Esophagus squamous epithelium (tissue), 5 donors: ENCODE measurements at places on chromosomes 3 and 15.

GRCh38 chr3:150239766-150240165 lies 168.3 kb upstream of the TSC22D2 start:
- no peak for DNase-seq

DNA sequence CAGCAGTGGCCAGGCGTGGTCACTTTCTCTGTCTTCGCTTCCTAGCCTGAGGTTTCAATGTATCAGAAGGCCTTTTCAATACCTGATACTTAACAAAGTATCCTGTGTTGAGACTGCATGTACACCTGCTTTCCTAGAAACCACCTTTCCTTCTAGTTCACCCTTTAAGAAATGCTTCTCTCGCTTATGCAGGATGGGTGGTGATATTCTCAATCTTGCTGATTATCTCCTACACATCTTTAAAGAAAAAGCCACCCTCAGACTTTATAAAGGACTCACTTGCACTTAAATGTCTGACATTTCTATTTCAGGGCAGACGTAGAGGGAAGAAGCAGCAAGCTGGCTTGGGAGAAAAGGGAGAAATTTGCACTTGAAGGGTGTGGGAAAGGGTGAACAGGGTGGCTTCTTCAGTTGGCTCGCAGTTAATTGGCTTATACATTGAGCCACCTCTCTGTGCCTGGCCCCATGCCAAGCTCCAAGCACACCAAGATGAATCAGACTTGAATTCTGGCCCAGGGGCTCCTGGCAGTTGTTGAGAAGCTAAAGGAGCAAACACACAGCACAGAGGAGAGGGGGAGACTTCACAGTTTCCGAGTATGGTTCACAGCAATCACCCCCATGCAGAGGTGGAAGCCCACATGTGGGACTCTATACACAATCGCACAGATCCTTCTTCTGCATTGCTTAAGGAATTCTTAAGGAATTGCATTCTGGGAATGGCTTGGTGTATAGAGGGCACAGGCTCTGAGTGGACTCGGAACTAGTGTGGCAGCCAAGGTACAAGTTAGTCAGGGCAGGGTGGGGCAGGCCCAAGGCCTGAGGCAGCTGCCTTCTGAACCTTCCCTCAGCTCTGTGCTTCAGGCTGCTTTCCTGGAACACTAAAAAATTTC lies 1.3 kb downstream of the ARL6IP5 start:
- peak; percentile 11 for DNase-seq

- peak; percentile 1 for DNase-seq
Observed at GRCh38 chr3:17151598-17152373, 267.0 kb downstream of the PLCL2 start.

GRCh38 chr3:120245386-120245785 lies 39.6 kb downstream of the GPR156 start:
- no peak for DNase-seq

- no peak for DNase-seq
Observed at GRCh38 chr3:158167737-158168557, 58.1 kb downstream of the RSRC1 start.

DNA sequence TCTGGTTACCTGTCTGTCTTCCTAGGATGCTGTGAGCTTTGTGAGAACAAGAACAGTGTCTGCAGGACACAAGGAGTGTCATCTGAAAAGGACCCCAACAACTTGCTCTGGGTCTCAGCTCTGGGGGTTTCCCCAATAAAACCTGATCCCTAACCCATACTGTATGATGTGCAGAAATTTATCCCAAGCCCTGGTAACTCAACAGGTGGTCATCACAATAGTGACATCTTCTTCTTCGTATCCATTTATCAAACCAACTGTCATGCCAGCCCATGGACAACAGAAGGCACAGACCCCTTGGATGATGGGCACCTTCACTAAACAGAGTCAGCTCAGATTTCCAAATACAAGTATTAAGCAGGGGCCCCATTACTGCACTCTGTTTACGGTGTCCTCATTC lies 127.5 kb downstream of the UACA start:
- DNase-seq: no peak

- DNase-seq: no peak
Observed at GRCh38 chr3:179428876-179429548, 22.3 kb downstream of the GNB4 start.

DNA sequence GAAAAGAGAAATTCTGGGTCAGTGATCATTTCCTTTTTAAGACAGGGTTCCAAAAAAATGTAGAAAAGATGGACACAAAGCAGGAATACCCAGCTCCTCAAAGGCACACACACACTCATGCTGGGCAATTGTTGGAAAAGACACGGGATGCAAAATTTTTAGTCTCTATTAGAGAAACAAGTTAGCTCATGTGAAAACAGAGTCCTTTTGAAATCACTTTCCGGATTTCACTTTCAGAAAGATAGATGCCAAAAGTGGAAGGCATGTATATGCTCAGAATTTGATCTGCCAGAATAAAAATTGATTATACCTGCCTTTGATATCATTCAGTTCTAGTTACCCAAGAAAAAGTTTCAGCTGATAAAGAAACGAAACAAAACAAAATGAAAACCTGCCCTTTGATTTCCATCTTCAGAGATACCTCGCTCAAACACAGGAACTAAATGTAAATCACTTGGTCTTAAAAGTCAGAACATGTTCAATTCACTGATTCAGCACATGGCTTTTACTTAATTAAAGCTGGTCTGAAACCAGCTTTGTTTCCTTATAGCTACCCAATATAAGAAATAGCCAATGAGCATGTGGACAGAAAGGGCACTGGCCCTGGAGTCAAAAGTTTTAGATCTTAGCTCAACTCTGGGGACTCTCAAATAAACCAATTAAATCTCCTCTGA lies 52.8 kb downstream of the PLD1 start:
- DNase-seq: no peak

DNA sequence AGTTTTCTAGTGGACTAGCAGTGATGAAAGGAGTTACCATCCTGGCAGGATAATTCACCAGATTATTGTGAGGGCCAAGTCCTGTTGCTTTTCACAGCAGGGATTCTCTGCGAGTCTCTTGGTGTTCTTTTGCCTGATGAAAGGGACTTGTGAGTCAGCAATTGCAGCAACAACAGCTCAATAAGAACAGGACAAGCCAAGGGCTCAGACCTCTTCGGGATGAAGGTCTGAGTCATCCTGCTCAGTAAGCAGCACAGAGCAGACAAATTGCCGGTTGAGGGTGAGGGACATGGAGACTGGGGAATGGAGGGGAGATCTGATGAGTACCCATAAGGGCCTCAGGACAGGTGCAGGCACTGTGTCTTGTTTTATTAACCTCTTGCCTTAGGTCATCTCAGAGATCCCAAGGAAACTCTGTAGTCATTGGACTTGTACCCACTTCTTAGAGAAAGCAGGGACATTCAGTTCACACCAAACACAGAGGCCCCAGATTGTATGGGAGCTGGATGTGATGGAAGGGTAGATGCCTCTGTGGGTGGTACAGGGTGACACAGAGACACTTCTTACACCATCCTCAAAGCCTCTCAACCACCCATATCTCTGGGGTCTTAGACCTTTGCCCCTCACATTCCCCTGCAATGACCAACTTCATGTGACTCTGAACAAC lies 173.8 kb upstream of the TLE3 start:
- DNase-seq: no peak

GRCh38 chr3:168995129-168995528 lies 668.4 kb downstream of the MECOM start:
- no peak for DNase-seq

- DNase-seq: no peak
Observed at GRCh38 chr15:99306694-99307338, 55.5 kb downstream of the LRRC28 start.

DNA sequence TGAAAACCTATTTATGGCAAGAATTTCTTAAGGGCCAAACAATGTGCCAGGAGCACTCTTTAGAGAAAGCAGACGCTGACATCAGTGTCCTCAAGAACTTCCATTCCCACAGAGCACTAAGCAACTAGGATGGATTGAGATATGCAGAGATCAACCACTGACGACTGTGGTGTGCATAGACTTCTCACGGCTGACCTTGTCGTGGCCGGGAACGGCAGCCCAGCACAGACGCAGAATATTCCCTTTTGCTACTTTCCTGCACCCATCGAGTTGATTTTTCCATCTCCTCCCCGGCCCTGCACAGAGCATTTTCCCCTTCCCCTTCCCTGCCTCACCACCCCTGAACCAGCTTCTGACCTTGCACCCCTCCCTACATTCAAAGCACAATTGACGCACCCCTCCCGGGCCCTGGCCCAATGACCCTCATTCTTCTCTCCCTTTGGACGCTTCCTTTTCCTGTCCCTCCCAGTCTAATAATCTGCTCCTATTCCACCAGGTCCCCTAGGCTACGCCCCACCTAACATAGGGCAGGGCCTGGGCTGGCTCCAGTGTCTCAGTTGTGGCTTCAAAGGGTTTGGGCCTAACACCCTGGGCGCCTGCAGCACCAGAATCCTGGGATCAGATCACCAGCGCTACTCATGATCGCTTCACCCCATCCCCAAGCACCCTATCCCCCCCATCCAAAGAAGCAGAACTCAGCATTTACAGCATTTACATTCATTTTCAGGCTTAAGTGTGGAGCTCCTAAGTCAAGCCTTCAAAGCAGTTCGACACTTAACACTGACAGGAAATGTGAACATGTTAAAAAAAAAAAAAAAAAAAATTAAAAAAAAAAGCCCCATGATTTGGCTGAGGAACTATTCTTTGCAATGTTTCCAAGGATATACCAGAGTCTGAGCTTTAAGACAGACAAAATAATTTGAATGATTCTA lies 151.2 kb downstream of the FOXP1 start:
- no peak for DNase-seq

DNA sequence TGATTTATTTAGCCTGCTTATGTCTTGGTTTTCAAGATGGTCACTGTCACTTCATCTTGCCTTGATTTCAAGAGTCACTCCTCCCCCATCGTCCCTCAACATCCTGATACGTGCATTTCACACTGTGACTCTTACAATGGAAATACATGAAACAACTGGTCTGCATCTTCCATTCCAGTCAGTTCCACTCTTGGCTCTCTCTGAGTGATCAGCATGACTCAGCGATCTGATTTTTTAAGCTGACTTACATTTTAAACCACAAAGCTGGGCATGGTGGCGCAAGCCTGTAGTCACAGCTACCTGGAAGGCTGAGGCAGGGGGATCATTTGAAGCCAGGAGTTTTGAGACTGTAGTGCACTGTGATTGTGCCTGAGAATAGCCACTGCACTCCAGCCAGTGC lies 271.2 kb upstream of the ROPN1 start:
- no peak for DNase-seq

GRCh38 chr15:66830823-66831222 lies 128.8 kb downstream of the SMAD6 start:
- no peak for DNase-seq

DNA sequence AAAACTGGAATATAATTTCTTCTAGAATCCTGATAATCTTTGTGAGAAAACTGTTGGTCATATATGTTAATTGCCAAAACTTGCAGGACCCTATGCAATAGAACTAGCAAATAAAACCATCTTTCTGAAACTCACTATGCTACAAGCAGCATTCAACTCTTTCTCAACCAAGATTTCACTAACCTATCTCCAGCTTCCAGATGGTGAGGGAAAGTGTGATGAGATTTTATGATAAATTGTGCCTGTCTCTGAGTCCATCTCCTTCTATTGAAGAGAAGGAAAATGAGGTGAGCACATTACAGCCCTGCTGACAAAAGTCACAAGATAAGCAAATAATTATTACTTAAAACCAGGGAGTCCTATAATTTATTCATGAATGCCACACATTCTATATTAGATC lies 44.1 kb upstream of the UBE2Q2 start:
- no peak for DNase-seq
